A172 (cell line): ENCODE measurements at places on chromosomes 1 and 21.
A peak's percentile ranks its signal among the peaks of the same experiment; 100 is the strongest.

DNA sequence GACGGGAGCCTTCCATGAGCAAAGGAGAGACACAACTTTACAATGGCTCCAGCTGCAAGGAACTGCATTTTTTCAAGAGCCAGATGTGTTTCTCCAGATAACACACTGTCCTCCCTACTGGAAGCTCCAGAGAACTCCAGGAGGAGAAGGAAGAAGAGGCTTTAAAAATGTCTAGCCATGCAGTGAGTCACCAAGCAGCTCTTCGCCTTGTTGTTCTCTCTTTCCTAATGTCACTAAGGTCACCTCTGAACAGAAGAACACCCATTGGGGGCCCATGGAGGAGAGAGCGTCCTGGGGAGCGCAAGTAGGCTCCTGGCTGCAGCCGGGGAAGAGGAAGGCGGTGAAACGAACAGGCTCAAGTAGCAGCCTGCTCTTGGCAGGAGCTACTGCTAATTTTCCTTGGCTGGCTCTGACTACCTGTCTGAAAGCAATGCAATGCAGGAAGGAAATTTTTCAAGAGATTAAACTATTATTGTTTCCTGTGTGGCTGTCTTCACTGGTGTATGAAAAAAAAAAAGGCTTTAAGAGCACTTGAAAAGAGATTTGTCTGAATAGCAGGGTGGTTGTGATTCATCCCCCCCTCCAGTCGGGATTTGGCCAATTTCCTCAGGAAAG, 321.9 kb downstream of the SETD4 start:
- DNase-seq = peak; percentile 71

DNA sequence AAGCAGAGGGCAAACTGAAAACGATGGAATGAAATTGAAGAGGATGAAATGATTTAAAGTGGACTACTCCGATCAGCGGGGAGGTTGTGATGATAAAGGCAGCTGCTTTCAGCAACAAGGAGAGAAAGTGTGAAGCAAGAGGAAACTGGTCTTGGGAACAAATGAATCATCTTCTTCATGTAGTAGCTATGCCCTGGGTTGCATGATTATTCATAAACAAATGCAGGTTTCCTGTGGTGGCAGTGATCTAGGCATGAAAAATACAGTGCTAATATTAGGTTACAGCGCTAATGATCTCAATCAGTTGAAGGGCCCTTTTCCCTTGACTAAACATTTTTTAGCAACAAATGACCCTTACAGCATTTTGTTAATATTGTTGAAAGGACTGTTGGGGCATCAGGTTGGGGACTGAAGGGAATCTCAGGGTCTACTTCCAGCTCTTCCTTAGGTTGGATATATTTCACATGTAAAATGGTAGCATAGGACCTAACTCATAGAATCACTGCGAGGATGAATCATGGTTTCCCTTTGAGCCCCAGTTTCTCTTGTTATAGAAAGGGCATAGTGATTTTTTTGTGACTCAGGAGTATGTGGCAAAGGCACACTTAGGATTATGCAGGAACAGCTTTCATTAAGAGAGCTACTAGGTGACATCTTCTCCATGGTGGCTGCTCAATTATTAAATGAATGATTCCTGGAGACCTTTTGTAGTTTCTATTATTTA, 1.9 kb upstream of the ZFYVE9 start:
- DNase-seq = peak; percentile 36

DNA sequence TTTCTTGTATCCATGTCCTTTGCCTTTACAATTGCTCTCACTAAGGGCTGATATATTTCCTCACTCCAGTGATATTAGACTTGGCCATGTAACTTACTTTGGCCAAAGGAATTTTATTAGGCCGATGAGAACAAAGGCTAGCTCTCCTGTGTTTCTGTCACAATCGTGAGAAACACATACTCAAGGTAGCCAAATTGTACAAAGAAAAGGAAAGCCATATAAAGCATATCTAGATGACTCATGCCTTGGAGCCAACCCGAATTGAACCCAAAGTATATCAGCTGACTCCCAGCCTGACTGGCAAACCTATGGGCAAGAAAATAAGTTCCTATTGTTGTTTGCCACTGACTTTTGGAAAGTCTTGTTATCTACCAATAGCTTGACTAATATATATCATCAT, 371.7 kb upstream of the LRRC7 start:
- DNase-seq = no peak

GRCh38 chr1:27936370-27936769, 1.6 kb downstream of the SMPDL3B start:
- no peak for DNase-seq

- DNase-seq = peak; percentile 61
Measured at GRCh38 chr1:28129150-28129549, 40.7 kb upstream of the EYA3 start.

GRCh38 chr1:29521438-29521715, 285.1 kb downstream of the PTPRU start:
- DNase-seq = no peak

DNA sequence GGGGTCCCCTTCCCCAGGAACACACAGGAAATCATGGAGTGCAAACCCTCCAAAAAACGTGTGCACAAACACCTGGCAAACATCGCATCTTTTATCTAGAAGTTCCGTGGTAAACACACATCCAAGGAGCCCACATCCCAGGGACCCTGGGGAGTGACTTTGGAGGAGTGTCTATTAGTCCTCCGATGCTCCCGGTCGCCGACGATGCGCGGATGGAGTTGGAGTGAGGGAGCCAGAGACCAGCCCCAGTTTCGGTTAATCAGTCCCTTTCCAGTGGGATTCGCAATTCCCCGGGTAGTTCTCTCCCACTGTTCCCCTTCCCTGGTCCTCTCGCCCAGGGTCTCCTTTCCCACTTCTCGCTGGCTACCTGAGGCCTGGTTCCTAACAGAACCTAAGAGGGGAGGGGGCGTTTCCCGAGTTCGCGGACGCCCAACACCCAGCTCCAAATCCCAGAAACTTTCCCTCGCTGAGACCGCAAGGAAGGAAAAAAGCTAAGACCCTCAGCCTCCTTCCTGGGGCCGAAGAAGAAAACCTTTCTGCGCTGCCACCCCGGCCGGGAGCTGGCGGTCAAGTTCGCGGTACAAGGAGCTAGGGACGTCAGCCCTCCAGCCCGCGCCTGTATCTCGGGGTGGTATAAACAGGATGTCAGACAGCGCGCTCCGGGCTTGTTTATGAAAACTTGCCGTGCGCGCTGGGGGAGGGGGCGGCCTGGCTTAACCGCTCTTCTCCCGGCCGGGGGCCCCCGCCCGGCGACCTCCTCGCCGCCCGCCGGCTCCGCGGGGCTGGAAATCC, 787 bp downstream of the JAK1 start:
- DNase-seq = peak; percentile 47

GRCh38 chr1:210372931-210373627, 44.4 kb downstream of the HHAT start:
- no peak for DNase-seq

- DNase-seq = no peak
Measured at GRCh38 chr21:36663033-36663855, 35.7 kb upstream of the SIM2 start.

DNA sequence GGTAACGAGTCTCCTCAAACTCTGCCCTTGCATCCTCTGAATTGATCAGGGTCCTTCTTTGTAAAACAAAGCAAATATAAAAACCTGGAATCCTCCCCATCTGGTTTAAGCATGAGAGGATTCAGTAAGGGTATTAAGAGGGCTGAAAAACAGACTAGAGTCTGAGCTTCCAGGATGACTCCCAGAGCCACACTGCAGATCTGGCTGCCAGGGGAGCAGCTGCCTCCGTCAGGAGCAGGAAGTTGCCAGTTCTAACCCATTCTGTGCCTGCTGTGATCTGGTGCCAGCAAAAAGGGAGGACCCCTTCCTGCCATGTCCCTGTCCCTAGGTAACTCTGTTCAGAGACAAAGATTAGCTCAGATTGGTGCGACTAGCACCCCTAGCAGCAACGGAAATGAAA, 27.5 kb downstream of the SERTAD4 start:
- DNase-seq = peak; percentile 21

DNA sequence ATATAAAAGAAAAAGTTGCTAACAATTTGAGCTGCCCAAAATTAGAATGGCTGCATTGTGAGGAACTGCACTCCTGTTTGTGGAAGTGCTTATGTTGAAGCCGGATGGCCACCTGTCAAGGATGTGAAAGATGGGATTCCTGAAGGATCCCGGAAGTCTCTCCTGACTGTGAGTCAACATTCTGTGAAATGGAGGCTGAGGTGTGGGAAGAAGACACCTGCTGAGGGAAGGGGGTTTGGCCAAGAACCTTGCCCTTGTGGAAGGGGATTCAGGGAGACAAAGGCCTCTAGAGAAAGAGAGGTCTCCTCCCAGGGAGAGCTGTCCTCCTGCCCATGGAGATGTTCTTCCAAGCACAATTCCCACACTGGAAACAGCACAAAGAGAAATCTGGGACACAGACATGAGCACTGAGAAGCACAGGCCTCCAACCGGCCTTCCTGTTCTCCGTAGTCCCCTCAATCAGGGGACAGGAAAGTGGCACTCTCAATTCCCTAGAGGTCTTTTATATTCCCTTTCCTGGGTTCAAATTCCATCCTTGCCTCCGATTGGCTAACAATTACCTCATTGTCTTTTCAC, 70.5 kb downstream of the CD2 start:
- peak; percentile 65 for DNase-seq

- peak; percentile 56 for DNase-seq
Measured at GRCh38 chr1:184388319-184388889, 1.6 kb downstream of the C1orf21 start.

DNA sequence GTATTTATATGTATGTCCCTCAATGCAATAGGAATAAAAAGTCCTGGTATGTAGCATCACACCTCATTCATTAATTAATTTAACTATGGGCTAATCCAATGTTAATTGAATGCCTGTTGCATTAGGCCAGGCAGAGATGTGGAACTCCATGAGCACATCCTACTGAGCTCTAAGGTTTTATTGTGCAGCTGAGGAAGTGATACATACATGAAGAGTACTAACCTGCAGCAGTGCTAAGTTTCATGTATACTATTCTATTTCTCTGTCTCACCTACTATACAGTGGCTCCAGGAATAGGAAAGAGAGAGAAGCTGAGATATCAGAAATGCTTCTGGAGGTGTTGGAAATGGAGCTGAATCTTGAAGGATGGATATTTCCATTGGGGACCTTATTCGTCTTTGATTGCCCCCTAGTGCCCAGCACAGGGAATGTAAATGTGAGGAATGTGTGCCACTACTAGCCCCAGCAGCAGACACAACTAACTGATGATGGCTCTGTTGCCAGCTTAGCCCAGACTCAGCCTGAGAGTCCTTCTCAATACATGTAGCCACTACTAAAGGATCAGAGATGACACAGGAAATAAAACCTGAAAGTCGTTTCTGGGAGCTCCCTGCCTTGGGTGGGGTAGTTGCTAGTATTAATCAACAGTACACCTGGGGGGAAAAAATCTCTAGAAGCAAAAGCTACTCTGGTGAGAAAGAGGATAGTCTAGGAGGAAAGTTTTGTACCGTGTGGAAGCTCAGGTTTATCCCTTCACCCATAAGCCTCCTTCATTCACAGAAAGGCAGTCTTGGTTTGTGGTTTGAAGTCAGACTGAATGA, 173.3 kb upstream of the FOXD3 start:
- DNase-seq = peak; percentile 58

- no peak for DNase-seq
Measured at GRCh38 chr1:56029319-56030003, 549.9 kb downstream of the PLPP3 start.

DNA sequence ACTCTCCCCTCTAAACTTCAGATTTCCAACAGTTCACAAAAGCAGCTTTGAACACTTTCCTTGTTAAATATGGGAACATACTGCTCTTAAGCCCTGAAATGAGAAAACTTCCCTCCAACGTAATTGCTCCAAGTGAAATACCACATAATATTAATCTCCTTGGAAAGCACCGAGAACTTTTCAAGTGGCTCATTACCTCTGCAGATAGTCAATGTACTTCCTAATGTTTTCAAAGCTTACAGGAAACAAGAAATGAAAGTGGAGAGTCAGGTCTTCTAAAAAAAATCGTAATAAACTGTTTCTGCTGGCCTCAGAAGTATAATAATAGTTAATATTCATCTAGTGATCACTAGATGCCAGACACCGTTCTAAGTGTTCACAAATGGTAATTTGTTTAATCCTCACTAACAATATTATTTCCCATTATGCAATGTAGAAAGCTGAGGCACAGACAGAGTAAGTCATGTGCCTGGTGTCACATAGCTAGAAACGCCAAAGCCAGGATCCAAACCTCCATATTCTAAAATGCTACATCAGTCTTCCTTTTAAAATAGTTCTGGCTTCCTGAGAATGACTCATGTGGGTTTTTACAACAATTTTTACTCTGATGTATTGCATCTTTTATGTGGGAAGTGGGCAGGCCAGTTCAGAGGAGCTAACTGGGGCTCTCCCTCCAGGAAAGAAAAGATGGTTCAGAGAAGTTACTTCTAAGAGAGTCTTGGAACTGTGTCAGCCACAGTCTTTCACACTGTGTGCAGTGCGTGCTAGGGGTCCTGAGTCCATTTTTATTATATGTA, 177.2 kb downstream of the PLPPR4 start:
- DNase-seq = peak; percentile 75

DNA sequence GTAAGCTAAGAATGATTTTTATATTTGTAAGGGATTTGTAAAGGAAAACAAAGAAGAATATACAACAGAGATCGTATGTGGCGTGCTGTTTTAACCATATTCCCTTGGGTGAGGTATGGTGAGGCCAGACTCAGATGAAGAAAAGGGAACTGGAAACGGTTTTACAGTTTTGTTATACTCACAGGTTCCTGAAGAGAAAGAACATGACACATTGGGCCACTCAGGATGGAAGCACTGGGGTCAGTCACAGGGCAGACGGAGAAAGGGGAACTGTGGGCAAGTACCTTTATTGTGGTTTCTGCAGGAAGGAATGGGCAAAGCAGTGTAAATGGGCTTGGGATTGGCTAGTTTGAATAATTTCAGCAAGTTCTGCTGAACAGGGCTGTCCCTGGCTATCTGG, 177.4 kb downstream of the LBR start:
- no peak for DNase-seq

DNA sequence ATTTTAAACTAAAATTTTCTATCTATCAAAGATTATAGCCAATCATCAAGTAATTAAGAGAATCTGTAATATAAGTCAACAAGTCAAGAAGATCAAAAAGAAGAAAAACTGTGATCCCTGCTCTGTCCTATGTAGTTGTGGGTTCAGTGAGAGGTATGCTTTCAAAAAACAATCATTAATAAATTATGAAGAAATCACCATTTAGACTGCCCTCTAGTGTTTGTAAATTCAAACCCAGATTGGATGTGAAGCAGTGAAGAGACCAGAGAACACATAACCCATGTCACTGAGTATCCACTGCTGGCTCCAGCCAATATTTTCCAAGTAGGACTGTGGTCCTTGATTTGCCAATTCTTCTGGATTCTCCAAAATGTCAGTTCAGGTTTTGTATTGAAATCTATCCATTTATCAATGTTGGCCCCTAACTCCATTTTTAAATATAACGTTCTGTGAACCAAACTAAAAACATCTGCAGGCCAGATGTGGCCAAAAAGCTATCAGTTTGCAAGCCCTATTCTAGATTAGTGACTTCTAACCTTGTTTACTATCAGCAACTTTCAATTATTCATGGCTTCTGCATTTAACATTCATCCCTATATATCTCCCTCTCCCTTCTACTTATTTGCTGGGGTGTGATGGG, 467.5 kb upstream of the CXADR start:
- DNase-seq = peak; percentile 10
